ENCODE measurements at places on chromosomes 4 and X. TPM values are rescaled to one million over a fixed set of nuclear protein-coding genes. Genes with fewer than 3 reads are reported as not detected.

Gene TRPC5OS
- not detected for total RNA-seq

Gene SLC10A6
- not detected for total RNA-seq

Gene JCHAIN
- total RNA-seq, result not detected

Gene KANTR
- 10.0 TPM for total RNA-seq

Gene BANK1
- total RNA-seq, result not detected

Gene COX18
- 21.2 TPM for total RNA-seq

Gene ABCG2
- 0.56 TPM for total RNA-seq

Gene UGT2B17
- total RNA-seq, result not detected

Gene NAT8L
- total RNA-seq, result 7.3 TPM

Data from activated CD4-positive, alpha-beta T cell treated with anti-CD3 and anti-CD28 coated beads, Interleukin-2, amount 10 ng/mL, durations not matched to agents 24 days and 14 days (primary cell).